ENCODE measurements at places on chromosomes 6 and 20. TPM values are rescaled to one million over a fixed set of nuclear protein-coding genes. Genes with fewer than 3 reads are reported as not detected.

- H3K36me3 ChIP-seq = no peaks in the 10 kb centered on the region
- H3K27ac ChIP-seq = no peak overlapping the region
- no peaks in the 10 kb centered on the region for H3K4me1 ChIP-seq
- DNase-seq = no peak
Observed at GRCh38 chr6:157478926-157479325, 97.9 kb downstream of the ZDHHC14 start.

GRCh38 chr20:35144694-35145093, 2.4 kb downstream of the EDEM2 start:
- no peaks in the 10 kb centered on the region for H3K27me3 ChIP-seq
- H3K4me3 ChIP-seq = no peak overlapping the region
- H3K27ac ChIP-seq = no peak overlapping the region
- H3K4me1 ChIP-seq = peaks cover 32% of the 10 kb centered on the region
- H3K36me3 ChIP-seq = peaks cover 35% of the 10 kb centered on the region

GRCh38 chr6:105645156-105645555, 242.3 kb upstream of the PREP start:
- no peaks in the 10 kb centered on the region for H3K27me3 ChIP-seq
- no peak for DNase-seq
- no peak overlapping the region for H3K27ac ChIP-seq
- no peaks in the 10 kb centered on the region for H3K36me3 ChIP-seq
- H3K4me1 ChIP-seq = peaks cover 46% of the 10 kb centered on the region

- H3K27ac ChIP-seq = peak overlapping the region; percentile 64
- H3K4me3 ChIP-seq = peak overlapping the region; percentile 54
- H3K4me1 ChIP-seq = peaks cover 14% of the 10 kb centered on the region
- no peaks in the 10 kb centered on the region for H3K27me3 ChIP-seq
- no peaks in the 10 kb centered on the region for H3K36me3 ChIP-seq
Observed at GRCh38 chr6:42727087-42727611, 4.8 kb upstream of the PRPH2 start.

AVP gene
- 0.56 TPM for total RNA-seq

- peaks cover 11% of the 10 kb centered on the region for H3K4me1 ChIP-seq
- no peak overlapping the region for H3K4me3 ChIP-seq
- H3K27ac ChIP-seq = no peak overlapping the region
- no peaks in the 10 kb centered on the region for H3K27me3 ChIP-seq
Observed at GRCh38 chr6:39339868-39340550, 17.5 kb upstream of the KCNK16 start.

DNA sequence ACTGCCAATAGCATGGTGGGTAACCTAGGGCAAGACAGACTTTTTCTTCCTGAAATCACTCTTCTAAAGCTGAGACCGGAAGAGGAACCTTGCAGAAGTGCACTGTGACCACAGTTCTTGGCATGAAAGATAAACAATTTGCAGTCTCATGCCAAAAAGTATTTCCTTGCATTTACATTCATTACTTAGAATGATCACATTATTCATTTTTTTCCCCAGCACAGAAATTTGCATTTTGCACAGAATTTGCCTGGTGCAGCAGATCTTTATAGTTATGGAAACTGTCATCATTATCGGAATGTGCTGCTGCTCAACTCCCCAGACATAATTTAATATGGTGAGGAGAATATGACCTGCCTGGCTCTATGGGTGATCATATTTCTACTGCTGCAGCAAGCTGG, 42.2 kb upstream of the EDN3 start:
- H3K36me3 ChIP-seq = peaks cover 16% of the 10 kb centered on the region
- H3K27me3 ChIP-seq = no peaks in the 10 kb centered on the region
- no peak for DNase-seq
- peaks cover 21% of the 10 kb centered on the region for H3K4me1 ChIP-seq

Data from CD4-positive, alpha-beta T cell (primary cell).